T-helper 1 cell treated with Interleukin-12 subunit alpha and Interleukin-12 subunit beta and Interleukin-4 antibody, amounts not matched to agents 30 ng/mL and 1 ng/mL, for 36 hours (primary cell): ENCODE measurements at places on chromosomes 11 and 22. TPM values are rescaled to one million over a fixed set of nuclear protein-coding genes. Genes with fewer than 3 reads are reported as not detected.

PRR33 gene
- total RNA-seq = not detected in 2 replicates

OR5AP2 gene
- total RNA-seq = not detected in 2 replicates

TMEM45B gene
- 0.93 and 0.96 TPM in 2 replicates for total RNA-seq

SLC37A2 gene
- 0.15 and 0.29 TPM in 2 replicates for total RNA-seq

CSNK2A3 gene
- 0.80 and 1.1 TPM in 2 replicates for total RNA-seq

FOSL1 gene
- 3.0 and 6.0 TPM in 2 replicates for total RNA-seq

GUCY1A2 gene
- not detected in 2 replicates for total RNA-seq

OR51I1 gene
- not detected in 2 replicates for total RNA-seq
